ENCODE measurements at places on chromosomes 7 and 10. TPM values are rescaled to one million over a fixed set of nuclear protein-coding genes. Genes with fewer than 3 reads are reported as not detected.

DNA sequence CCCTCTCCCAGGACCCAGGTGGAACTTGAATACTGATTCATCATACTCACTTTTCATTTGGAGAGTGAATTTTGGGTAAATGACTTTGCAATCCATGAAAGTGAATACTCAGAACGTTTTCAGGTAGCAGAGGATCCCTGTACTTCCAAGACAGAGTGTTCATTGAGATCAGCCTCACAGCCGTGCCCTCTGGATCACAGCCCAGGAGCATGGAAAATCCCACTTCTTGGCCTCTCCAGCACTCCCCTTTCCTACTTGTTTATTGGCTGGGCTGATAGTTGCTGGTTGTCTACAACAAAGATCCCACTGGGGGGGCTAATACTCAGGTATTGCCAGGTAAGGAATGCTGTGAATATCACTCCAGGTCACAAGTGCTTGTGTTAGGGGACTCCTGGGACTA, 5.9 kb downstream of the GCK start:
- H3K27me3 ChIP-seq = no peaks in the 10 kb centered on the region
- no peak for DNase-seq
- no peaks in the 10 kb centered on the region for H3K36me3 ChIP-seq
- H3K4me3 ChIP-seq = no peak overlapping the region

- no peak overlapping the region for H3K4me3 ChIP-seq
- DNase-seq = no peak
- H3K4me1 ChIP-seq = no peaks in the 10 kb centered on the region
- no peak overlapping the region for H3K27ac ChIP-seq
- H3K36me3 ChIP-seq = no peaks in the 10 kb centered on the region
- H3K27me3 ChIP-seq = no peaks in the 10 kb centered on the region
Observed at GRCh38 chr7:81869670-81870069, 99.8 kb upstream of the HGF start.

- H3K36me3 ChIP-seq = no peaks in the 10 kb centered on the region
- peaks cover 21% of the 10 kb centered on the region for H3K4me1 ChIP-seq
- H3K4me3 ChIP-seq = peak within 1 kb of the TSS; percentile 80
- H3K27me3 ChIP-seq = no peaks in the 10 kb centered on the region
- no peak for DNase-seq
Observed at GRCh38 chr7:4681886-4682620, at the start of gene FOXK1. Gene FOXK1, plus strand, starts transcription at chr7:4682295. Its CDS starts 14 bp downstream, at chr7:4682309.

DNA sequence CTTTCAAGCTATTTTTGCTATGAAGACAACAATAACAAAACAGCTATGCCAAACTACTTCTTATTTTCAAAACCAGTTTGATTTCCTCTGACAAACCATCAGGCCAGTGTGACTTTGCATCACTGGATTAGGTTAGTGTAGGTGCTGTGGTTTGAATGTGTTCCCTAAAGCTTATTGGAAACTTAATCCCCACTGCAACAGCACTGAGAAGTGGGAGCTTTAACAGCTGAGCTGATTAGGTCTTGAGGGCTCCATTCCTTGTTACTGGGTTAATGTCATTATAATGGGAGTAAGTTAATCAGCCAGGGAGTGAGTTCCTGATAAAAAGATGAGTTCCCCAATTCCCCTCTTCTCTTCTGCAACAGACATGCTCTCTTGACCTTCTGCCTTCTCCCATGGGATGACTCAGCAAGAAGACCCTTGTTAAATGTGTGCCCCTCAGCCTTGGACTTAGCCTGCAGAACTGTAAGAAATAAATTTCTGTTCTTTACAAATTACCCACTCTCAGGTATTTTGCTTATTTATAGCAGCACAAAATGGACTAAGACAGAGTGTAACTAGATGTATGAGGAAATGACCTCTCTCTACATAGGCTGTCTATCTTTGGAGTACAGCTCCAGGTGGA, 186.8 kb downstream of the CTTNBP2 start:
- no peak for DNase-seq
- H3K4me3 ChIP-seq = no peak overlapping the region
- H3K4me1 ChIP-seq = no peaks in the 10 kb centered on the region
- H3K36me3 ChIP-seq = no peaks in the 10 kb centered on the region
- no peak overlapping the region for H3K27ac ChIP-seq

DNA sequence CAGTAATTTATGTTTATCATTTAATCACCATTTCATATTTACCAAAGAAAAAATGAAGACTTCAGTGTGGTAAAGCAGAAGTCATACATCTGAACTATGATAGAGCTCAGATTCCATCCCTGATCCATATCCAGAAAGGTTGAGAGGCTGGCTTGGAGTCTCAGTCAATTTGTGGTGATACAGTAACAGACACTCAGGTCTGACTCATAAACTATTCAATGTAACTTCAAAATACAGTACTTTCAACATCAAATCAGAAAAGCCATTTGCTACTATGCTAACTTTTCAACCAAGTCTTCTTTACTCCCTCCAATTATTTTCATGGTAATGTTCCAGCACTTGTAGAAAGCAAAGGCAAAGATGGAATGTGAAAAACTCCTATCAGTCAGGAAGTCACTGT, 190.4 kb downstream of the HDAC9 start:
- DNase-seq = no peak
- H3K36me3 ChIP-seq = no peaks in the 10 kb centered on the region
- H3K27ac ChIP-seq = no peak overlapping the region
- H3K27me3 ChIP-seq = no peaks in the 10 kb centered on the region
- no peak overlapping the region for H3K4me3 ChIP-seq
- no peaks in the 10 kb centered on the region for H3K4me1 ChIP-seq

- no peak for DNase-seq
- H3K27ac ChIP-seq = no peak overlapping the region
- no peak overlapping the region for H3K4me3 ChIP-seq
- H3K27me3 ChIP-seq = no peaks in the 10 kb centered on the region
- no peaks in the 10 kb centered on the region for H3K36me3 ChIP-seq
Observed at GRCh38 chr7:7672545-7673239, 32.1 kb downstream of the UMAD1 start.

DNA sequence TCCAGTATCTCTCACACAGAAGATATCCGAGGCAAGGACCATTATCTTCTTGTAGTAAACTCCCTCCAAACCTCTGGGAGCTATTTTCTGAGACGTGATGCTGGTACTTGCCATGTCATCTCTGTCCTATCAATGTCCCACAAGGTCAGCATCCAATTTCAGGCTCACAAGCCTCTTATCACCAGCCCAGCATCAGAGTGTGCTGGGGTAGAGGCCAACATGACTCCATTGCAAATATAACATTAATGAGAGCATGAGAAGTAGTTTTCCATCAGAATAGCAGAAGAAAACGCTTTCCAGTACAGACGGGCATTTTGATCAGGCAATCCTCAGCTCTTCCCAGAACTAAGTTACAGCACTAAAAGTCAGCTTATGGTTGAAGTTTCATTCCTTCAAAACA, 5.6 kb downstream of the MORN4 start:
- no peaks in the 10 kb centered on the region for H3K36me3 ChIP-seq
- H3K4me1 ChIP-seq = peaks cover 2% of the 10 kb centered on the region
- DNase-seq = no peak

- H3K27me3 ChIP-seq = no peaks in the 10 kb centered on the region
- no peak overlapping the region for H3K27ac ChIP-seq
- no peaks in the 10 kb centered on the region for H3K36me3 ChIP-seq
- DNase-seq = no peak
Observed at GRCh38 chr10:3241274-3241921, 68.8 kb upstream of the PITRM1 start.

GRCh38 chr10:32199714-32200394, 143.6 kb upstream of the KIF5B start:
- no peaks in the 10 kb centered on the region for H3K36me3 ChIP-seq
- DNase-seq = no peak
- no peaks in the 10 kb centered on the region for H3K4me1 ChIP-seq
- no peak overlapping the region for H3K4me3 ChIP-seq
- no peak overlapping the region for H3K27ac ChIP-seq

- DNase-seq = no peak
- no peaks in the 10 kb centered on the region for H3K27me3 ChIP-seq
- H3K4me3 ChIP-seq = no peak overlapping the region
- no peaks in the 10 kb centered on the region for H3K4me1 ChIP-seq
Observed at GRCh38 chr7:64294701-64295420, 18.9 kb upstream of the ZNF736 start.

DNA sequence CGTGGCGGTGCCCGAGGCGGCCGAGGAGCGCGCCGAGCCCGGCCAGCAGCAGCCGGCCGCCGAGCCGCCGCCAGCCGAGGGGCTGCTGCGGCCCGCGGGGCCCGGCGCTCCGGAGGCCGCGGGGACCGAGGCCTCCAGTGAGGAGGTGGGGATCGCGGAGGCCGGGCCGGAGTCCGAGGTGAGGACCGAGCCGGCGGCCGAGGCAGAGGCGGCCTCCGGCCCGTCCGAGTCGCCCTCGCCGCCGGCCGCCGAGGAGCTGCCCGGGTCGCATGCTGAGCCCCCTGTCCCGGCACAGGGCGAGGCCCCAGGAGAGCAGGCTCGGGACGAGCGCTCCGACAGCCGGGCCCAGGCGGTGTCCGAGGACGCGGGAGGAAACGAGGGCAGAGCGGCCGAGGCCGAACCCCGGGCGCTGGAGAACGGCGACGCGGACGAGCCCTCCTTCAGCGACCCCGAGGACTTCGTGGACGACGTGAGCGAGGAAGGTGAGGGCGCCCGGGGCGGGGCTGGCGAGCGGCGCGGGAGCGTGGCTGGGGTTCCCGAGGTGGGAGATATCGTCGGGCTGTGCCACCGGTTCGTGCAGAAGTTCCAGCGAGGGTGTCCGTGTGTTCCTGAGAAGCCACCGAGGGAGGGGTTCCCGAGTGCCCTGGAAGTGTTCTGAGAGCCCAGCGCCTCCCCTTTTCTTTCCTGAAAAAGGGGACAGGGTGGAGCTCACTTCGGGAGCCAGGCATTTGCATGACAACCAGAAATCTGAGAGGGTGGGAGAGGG, 495 bp downstream of the EIF3B start:
- H3K36me3 ChIP-seq = peaks cover 32% of the 10 kb centered on the region
- H3K27ac ChIP-seq = peak overlapping the region; percentile 95
- H3K4me3 ChIP-seq = peak overlapping the region; percentile 99

DNA sequence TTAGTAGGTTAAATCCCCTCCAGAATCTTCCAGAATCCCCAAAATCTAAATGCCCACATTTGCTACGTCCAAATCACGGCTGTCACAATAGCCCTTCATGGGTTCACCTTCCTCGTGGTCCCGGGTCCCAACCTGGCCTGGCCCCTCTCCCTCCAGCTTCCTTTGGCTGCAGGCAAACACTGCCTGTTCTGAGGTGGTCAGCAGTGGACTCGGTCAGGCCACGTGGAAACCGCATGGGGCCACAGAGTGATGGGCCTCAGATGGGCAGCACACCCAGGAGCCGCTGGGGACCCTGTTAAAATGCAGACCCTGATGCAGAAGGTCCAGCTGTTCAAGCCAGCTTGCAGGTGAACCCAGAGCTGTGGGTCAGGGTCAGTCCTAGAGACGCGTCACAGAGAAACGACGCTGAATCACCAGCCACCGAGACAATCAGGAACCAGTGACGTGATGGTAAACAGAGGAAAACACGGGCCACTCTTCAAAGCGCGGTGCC, 588.6 kb downstream of the DNAJB6 start:
- H3K27me3 ChIP-seq = no peaks in the 10 kb centered on the region
- no peak overlapping the region for H3K4me3 ChIP-seq
- H3K27ac ChIP-seq = no peak overlapping the region
- DNase-seq = no peak

DNA sequence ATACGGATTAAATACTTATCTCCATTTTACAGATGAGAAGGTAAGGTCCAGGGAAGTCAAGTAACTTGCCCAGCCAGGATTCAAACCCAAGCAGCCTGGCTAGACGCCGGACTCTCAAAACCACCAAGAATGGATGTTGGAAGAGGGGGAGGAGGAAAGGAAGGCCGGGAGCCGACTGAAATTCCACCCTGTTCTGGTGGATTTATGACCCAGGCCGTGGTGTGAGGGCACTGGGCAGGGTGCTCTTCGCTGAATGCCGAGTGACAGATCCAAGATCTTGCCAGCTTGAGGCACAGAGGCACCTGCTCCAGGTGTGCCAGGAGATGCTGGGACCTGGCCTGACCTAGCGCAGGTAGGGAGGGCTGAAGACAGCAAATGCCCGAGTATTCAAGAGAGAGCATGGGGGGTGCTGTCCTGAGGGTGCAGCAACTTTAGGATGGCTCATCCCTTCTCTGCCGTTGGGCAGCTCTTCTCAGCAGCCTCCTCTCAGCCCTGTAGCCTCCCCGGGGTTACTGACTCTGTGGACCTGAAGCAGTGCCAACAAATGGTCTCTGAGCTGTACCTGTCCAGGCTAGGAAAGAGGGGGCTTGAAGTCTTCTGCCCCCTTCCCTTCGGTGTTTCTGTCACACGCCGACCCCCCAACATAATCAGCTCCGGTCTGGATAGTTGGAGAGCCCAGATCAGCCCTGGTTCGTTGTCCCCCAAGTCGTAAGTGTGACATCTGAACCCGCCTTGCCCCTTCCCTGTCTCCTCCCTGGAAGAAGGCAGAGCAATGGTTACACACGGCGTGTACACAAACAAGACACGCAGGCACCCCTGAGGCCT, 713 bp downstream of the LOXL4 start:
- H3K36me3 ChIP-seq = no peaks in the 10 kb centered on the region
- no peak overlapping the region for H3K4me3 ChIP-seq
- no peaks in the 10 kb centered on the region for H3K27me3 ChIP-seq

- H3K4me1 ChIP-seq = no peaks in the 10 kb centered on the region
- no peaks in the 10 kb centered on the region for H3K36me3 ChIP-seq
- H3K4me3 ChIP-seq = no peak overlapping the region
- H3K27ac ChIP-seq = no peak overlapping the region
- H3K27me3 ChIP-seq = no peaks in the 10 kb centered on the region
- no peak for DNase-seq
Observed at GRCh38 chr10:10475812-10476211, 541.9 kb upstream of the CELF2 start.

GRCh38 chr10:29692121-29692539, 57.4 kb upstream of the SVIL start:
- no peak for DNase-seq
- H3K4me1 ChIP-seq = peaks cover 40% of the 10 kb centered on the region
- H3K4me3 ChIP-seq = no peak overlapping the region
- no peaks in the 10 kb centered on the region for H3K36me3 ChIP-seq

- no peaks in the 10 kb centered on the region for H3K27me3 ChIP-seq
- no peak overlapping the region for H3K27ac ChIP-seq
- no peak for DNase-seq
- H3K4me1 ChIP-seq = peaks cover 10% of the 10 kb centered on the region
- H3K36me3 ChIP-seq = no peaks in the 10 kb centered on the region
Observed at GRCh38 chr10:132324186-132324585, 7.8 kb upstream of the LRRC27 start.

GRCh38 chr7:100612730-100613390, 520 bp downstream of the MOSPD3 start:
- H3K27me3 ChIP-seq = no peaks in the 10 kb centered on the region
- H3K36me3 ChIP-seq = no peaks in the 10 kb centered on the region
- peaks cover 8% of the 10 kb centered on the region for H3K4me1 ChIP-seq
- H3K4me3 ChIP-seq = peak overlapping the region; percentile 90
- peak overlapping the region; percentile 88 for H3K27ac ChIP-seq
- DNase-seq = no peak

Gene TLX1
- total RNA-seq = not detected

Gene DKK1
- 0.19 TPM for total RNA-seq

Gene PRTFDC1
- 2.2 TPM for total RNA-seq
